HFFc6 (cell line): ENCODE measurements at places on chromosomes 11 and 22. TPM values are rescaled to one million over a fixed set of nuclear protein-coding genes. Genes with fewer than 3 reads are reported as not detected.

DNA sequence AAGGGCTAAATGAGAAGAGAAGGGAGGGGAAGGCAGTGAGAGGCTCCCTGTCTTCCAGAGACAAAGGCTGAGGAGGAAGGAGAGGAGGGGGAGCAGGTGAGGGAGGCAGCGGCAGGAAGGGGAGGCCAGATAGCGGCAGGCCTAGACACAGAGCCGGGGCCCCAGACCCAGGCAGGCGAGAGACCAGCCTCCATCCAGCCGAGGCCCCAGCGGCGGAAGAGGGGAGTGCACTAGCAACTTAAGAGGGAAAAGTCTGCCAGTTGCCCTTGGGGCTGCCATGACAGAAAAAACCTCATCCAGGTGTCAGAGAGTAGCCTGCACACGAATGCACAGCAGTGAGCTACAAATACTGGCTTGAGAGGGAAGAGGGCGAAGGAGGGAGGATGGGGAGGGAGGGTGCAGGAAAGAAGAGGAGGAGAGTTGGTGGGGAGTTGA lies 46.7 kb downstream of the IGLL1 start:
- DNase-seq: no peak

- DNase-seq: no peak
These were observed 100.1 kb downstream of the DBX1 start for GRCh38 chr11:20060181-20060580.

GRCh38 chr11:78208257-78209165 lies 19.8 kb downstream of the USP35 start:
- peak; percentile 9 for DNase-seq

DNA sequence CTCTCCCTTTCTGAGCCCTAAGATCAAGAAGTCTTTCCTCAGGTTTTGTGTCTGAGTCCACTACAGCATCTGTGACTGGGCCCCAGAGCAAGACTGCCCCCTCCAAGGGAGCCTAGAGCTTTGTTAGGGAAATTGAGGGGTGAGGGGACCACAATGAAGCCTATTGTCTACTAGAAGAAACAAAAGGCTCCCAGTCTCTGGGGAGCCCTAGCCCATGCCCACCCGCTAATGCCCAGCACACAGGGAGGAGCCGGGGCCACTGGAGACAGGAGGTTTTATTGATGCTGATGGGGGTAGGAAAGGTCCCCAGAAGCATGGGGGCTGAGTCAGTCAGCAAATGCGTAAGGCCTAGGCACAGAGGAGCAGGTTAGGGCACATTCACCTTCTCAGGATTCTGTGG lies 14.0 kb downstream of the RHOG start:
- DNase-seq: no peak

DNA sequence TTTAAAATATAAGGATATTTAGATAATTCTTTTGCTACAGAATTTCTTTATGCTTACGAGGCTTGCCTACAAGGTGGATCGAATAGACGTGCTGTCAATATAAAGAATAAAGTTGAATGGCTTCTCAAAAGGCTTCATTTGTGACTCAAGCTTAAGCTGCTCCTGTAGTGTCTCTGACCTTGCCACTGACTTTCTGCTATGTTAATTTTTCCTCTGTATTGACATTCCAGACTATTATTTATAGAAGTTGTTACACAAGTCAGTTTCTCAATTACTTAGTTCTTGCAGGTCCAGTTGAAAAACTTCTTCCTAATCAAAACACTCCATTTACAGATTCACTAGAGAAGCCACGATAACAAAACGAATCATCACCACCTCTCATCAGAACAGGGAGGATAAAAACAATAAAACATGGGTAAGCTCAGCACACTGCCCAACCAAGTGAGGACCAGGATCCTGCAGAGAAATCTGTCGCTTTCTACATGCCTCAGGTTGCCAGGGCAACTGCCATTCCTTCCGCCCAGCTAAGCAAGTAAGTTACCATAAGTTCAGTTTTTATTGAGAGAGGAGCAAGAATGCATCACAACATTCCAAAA lies 39.0 kb upstream of the CHKA start:
- DNase-seq: no peak

DNA sequence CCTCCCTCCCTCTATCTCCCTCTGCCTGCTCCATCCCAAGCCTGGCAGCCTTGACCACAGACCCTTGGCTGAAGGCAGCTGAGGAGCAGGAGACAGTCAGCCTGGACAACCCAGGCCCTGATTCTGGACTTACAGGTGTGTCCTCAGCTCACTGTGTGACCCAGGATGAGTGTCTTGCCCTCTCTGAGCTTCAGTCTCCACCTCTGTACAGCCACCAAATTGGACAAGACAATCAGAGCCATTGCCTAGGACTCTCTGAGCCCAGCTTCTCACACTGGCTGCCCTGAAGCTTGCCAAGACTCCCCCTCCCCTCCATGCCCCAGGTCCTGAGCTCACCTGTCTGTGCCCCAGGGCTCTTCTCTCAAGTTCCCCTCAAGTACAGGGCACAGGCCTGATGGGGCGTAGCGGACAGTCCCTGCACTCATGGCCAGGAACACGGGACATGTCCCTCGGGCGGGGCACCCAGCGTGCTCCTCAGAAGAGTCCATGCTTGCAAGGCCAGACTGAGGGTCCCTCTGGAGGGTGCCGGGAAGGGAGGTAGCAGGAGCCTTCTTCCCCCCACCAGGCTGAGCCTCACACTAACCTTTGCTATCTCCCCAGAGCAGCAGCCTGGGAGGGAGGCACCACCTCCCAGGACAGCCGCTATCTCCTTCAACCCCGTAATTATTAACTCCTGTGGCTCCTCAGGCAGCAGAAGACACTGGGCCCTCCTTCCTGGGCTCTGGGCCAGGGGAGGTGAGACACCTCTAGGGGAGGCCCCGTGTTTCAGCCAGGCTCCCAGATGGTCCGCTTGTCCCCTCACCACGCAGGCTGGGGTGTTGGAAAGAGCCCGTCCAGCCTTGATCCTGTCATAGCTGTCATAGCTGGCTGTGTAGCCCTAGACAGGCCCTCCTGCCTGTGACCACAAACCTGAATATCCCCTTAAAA lies 2.6 kb upstream of the RAB3IL1 start:
- no peak for DNase-seq

DNA sequence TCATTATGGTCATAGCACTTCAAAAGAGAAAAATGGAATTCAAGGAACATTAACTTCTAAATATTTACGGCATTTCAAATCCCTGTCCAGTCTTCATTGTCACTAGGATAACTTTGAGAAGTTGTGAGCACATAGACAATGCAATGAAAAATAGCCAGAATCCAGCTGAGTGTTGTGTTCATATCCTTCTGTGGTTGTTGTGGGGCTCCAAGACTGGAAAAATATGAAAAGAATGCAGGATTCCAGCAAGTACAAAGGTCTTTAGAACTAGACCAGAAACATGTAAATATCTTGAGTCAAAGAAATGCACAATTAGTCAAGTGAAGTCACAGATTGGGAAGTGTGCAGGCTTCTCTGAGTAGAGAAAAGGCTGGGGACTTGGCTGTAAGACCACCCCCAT lies 68.7 kb downstream of the WT1 start:
- no peak for DNase-seq

- DNase-seq: no peak
These were observed 66.1 kb downstream of the PANX1 start for GRCh38 chr11:94194712-94195111.

- DNase-seq: peak; percentile 39
These were observed 89.8 kb downstream of the RPS6KA4 start for GRCh38 chr11:64448599-64449380.

- no peak for DNase-seq
These were observed 24.2 kb downstream of the CD44 start for GRCh38 chr11:35163209-35163608.

Gene IGF2
- 0.97 and 2.3 TPM in 2 replicates for total RNA-seq

Gene DTX4
- total RNA-seq: 3.3 to 4.6 TPM (median 4.0 TPM) in 3 replicates

DNA sequence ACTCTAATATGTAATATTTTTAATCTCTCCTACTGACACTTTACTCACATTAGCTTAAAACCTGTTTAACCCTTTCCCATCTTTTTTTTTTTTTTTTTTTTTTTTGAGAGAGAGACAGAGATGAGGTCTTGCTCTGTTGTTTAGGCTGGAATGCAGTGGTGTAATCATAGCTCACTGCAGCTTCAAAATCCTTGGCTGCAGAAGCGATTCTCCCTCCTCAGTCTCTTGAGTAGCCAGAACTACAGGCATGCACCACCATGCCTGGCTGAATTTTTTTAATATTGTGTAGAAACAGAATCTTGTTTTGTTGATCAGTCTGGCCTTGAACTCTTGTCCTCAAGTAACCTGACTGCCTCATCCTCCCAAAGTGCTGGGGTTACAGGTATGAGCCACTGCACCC lies 37.3 kb downstream of the PAMR1 start:
- DNase-seq: peak; percentile 27

Gene MPZL3
- total RNA-seq: 0.21 to 0.22 TPM in 2 of 3 replicates, not detected in the other

- DNase-seq: no peak
These were observed 54.8 kb upstream of the PRSS23 start for GRCh38 chr11:86745571-86745970.

DNA sequence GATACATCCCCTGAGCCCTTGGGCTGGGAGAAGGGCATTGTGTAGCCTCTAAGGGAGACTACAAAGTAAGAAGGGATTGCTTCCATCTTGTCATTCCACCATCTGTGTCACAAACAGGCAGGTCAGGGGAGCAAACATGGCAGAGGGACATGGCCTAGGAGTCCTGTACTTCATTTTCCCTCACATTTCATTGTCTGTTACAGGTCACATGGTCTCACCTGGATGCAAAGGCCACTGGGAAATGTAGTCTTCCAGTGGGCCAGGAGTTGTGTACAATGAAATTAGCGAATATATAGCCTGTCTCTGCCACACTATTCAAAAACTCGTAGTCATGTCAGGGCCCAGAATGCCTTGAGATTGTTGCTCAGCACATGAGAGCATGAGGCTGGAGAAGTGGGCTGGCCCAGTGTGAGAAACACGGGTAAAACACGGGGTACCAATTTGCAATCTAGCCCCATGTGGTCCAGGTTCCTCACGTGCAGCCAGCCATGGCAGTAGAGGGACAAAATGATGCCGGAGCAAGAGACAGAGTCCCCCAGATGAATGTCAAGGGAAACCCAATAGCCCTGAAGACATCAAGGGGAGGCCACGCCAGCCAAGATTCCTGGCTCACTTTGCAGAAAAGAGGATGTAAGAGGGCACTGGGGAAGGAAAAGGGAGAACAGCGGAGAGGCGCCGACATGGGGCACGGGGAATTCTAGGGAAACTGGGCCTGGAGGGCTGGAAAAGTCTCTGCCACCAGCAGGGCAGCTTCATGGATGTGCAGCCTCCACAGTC lies 47.7 kb upstream of the EMID1 start:
- DNase-seq: no peak

Gene NUP160
- total RNA-seq: 16.1 to 21.1 TPM (median 19.5 TPM) in 3 replicates

Gene TREH
- total RNA-seq: 0.07 to 0.10 TPM (median 0.09 TPM) in 3 replicates

DNA sequence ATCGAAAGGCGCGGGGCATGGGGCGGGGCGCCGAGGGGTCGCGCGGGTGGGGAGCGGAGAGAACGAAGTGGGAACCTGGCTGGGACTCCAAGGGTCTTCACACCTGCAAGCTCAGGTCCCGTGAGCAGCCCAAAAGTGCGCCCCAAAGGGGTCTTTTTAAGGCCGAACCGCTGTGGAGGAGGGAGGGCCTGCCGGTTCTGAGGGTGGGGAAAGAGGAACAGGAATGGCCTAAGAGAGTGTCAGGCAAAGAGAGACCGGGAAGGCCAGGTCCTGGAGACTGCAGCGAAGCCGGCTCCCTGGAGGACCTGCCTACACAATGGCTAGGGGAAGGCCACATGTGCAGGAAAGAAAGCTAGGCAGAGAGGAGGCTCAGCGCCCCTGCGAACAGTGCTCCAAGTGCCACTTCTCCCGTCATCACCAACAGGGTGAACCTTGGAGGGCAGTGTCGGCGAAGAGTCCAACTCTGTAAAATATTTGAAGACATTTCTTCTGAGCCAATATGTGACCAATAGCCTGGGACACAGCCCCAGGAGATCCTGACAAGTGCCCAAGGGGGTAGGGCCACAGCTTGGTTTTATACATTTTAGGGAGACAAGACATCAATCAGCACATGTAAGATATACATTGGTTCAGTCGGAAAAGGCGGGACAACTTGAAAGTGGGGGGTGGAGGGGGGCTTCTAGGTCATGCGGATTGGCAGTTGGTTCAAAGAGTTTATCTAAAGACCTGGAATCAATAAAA lies 710 bp upstream of the DGCR2 start:
- no peak for DNase-seq

DNA sequence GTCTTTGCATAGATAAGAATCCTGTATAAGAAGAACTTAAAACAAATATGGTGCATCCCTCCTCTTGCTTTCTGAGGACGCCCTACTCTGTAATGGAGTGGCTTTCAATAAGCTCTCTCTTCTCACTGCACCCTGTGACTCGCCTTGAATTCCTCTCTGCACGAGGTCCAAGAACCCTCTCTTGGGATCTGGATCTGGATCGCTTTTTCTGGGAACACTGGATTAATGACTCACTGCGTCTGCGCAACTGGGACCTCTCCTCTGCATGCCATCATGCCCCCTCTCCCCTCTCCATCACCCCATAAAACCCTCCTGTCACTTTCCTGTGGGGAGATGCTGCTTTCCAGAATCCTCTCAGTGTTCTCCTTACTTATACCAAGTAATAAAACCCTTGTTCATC lies 15.1 kb upstream of the CABP2 start:
- peak; percentile 29 for DNase-seq

GRCh38 chr11:16412525-16413172 lies 56.3 kb upstream of the SOX6 start:
- no peak for DNase-seq

DNA sequence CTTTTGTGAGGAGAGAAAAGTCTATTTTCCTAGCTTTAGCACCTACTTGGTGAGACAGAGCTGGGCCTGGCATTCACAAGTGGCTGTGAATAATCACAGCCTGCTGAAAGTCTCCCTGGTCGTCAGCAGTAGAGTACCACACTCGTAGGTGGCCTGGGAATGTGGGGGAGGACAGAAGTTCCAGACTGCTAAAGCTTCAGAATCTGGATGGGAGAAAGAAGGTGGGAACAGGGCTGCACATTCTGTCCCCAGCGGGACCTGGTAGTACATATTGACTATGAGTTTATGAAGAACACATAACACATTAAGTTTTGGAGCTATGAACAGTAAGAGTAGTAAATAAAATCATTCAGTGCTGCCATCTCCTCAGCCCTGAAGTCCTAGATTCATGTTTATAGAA lies 19.0 kb upstream of the LIMK2 start:
- no peak for DNase-seq

Gene AMPD3
- total RNA-seq: 9.6 to 11.7 TPM (median 10.6 TPM) in 3 replicates

DNA sequence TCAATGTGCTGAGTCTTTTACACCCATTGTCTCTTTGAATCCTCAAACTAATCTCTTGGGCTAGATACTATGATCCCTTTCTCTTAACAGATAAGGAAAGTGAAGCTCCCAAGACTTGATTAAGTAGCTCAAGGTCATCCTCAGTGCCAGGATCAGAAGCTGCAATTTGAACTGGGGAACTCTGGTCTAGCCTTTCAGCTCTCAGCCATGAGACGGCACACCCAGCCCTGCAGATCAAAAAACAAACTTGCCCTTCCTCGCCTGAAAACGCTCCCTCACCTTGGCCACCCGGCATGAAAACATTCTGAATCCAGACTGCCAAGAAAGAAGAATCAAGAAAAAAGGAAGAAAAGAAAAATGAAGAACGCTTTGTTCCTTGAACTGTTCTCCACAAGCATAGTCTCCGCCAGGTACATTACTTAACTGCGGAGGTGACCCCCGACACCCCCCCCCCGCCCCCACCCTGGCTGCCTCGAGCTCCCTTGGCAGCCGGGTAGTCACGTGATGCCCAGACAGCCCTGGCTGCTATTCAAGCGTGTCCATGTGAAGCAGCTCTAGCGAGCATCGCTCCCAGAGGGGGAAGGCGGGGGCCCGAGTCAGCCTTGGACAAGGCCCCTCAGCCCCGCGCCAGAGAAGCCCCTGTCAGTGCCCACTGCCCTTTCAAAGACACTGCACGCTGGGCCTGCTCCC lies 451.2 kb downstream of the MIAT start:
- DNase-seq: no peak

GRCh38 chr11:12261551-12261950 lies 115.8 kb upstream of the PARVA start:
- DNase-seq: no peak
